Tibial artery (tissue), 4 donors: ENCODE measurements at places on chromosomes 13 and 19.

GRCh38 chr19:31269425-31270127 is 79.7 kb downstream of the TSHZ3 start:
- DNase-seq = no peak

DNA sequence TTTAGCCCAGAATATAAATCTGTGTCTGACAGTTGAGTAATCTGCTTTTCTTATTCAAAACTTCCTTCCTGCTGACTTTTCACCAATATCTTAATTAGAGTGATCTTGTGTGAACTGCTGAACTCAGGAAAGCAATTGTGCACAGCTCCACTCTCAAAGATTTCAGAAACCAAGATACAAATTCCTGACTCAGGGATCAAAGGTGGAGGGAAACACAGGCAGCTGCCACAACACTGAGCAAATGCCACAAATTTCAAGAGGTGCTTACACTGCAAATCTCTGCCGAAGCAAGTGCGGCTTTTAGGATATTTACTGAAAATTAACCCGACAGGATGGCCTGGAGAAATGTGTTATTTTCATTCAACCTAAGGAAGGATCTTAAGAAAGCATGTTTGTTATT is 111.4 kb downstream of the STOML3 start:
- no peak for DNase-seq

DNA sequence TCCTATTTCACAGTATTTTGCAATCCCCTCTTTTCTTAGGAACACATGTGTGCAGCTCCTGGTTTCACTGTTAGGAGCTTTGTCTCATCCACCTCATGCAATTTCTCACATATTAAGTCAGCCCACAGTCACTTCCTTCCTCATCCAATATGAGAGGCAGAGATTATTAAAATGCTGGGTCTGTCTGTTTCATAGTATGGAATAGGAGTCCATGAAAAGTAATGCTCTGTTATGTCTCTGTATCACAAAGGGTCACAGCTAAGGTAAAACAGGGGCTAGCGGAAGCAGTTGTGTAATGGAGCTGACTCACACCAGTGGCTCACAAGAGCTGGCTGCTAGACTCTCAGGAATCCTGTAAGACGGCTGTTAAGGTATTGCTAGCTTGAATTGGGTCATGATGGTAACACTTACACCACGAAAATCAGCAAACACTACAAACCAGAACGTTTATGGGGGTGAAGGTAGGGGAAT is 216.5 kb downstream of the EFNB2 start:
- DNase-seq = no peak

- no peak for DNase-seq
Observed at GRCh38 chr13:66780814-66781213, 449.3 kb downstream of the PCDH9 start.

GRCh38 chr13:71869274-71869673 is 2.3 kb upstream of the DACH1 start:
- no peak for DNase-seq

GRCh38 chr19:47776568-47776967 is 1.9 kb upstream of the SELENOW start:
- DNase-seq = no peak

GRCh38 chr13:111278743-111279652 is 41.4 kb upstream of the TEX29 start:
- DNase-seq = no peak

GRCh38 chr13:64332048-64332447 is 2898.1 kb downstream of the PCDH9 start:
- no peak for DNase-seq

GRCh38 chr19:43482193-43482592 is 16.8 kb upstream of the LYPD3 start:
- no peak for DNase-seq

DNA sequence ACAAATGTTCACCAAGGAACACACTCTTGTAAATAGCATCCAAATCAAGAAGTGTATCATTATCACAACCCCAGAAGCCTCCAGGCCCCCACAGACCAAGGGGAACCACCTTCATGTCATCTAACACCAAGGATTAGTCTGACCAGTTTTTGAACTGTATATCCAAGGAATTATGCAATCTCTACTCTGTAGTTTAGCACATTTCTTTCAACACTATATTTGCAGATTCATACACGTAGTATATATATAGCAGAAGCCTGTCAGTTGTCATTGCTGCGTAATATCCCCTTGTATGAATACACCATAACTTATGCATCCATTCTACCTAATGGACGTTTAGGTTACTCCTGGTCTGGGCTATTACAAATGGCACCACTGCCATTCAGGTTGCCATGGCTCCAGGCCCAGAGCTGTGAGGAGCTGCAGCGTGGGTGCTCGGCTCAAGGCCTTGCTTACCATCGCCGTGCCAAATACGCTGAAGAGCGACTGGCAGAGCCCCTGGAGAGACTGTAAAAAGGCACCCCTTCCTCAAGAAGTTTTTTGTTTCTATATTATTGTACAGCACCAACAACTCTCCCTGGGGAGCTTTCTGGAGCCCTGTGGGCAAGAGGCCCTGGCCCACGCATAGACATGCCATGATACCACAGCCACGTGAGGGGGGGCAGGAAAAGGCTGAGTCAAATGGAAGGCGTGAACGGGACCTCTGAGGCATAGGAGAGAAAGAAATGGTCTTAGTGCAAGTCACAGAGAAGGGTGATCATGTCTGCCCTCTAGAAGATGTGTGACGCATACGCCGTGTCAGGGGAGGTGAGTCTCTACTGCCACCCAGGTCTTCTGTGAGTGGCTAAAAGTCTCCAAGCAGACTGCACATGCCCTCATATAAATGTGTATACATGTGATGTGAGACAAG is 10.8 kb downstream of the LATS2 start:
- no peak for DNase-seq

- no peak for DNase-seq
Observed at GRCh38 chr19:5805462-5806132, 730 bp downstream of the NRTN start.

- no peak for DNase-seq
Observed at GRCh38 chr19:52739576-52739975, 4.7 kb upstream of the ZNF611 start.
